ENCODE measurements at places on chromosomes 5 and 9.

DNA sequence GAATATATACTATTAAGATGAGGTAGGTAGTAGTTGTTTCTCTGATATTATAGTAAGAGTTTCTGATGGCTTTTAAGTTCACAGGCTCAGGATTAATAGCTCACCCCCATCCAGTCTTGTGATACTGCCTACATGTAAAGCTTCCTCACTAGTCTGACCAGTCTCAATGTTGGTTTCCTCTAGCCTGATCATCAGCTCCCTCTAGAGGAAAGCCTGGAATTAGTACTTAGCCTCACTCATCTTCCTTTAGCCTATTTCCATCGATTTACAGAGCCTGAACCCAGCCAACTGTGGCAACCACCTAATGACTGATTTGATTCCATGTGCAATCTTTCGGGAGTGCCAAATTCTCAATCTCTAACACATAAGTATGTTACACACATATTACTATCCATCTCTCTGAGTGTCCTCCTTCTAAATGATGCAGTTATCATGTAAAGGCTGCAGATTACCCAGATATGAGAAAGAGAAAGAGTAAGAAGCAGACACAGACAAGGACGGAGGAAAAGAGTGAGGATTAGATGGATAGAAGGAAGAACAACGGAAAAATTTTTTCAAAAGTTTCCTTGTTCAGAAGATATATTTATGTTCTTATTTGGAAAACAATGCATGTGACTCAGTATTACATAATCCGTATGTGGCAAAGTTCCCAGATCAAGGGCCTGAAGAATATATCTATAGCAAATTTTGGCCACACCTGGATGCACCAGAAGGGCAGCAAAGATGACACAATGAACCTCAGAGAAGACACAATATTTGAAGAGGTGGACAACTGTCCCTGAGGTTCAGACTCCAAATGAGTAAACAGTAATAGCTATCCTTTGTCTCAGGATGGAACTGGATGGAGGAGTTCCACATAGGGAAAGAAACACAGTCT, 333.7 kb downstream of the ELAVL2 start:
- DNase-seq, result peak; percentile 1

- no peak for DNase-seq
Observed at GRCh38 chr5:167217097-167217743, 1074.2 kb upstream of the WWC1 start.

DNA sequence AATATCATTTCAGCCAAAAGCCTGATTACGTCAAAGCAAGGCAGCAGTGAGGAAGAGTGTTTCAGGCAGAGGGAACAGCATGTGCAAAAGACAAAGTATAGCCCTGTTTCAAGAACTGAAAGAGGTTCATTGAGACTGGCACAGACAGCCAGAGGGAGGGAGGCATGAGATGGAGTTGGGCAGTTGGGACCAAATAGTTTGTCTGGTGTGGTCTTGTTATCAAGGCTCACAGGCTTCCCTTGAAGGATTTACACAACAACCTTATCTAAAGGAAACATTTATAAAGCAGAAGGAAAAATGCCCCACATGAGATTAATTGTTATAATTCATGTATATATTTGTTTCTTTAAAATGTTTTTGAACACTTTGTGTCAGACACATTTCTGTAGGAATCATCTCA, 253.3 kb downstream of the DMAC1 start:
- DNase-seq, result no peak

DNA sequence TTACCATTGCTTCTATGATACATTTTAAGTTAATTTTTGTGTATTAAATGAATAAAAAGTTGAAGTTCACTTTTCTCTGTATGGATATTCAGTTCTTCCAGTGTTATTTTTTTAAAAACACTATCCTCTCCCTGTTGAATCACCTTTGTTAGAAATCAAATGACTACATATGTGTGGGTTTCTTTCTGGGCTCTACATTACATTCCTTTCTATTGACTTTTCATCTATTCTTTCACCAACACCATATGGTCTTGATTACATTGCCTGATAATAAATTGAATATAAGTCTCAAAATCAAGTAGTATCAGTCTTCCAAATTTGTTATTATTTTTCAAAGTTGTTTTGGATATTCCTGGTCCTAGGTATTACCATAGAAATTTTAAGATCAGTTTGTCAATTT, 7.3 kb upstream of the RASEF start:
- DNase-seq, result no peak

- no peak for DNase-seq
Observed at GRCh38 chr5:133244242-133244641, 192.4 kb downstream of the HSPA4 start.

- DNase-seq, result no peak
Observed at GRCh38 chr5:174414315-174414710, 310.1 kb upstream of the MSX2 start.

DNA sequence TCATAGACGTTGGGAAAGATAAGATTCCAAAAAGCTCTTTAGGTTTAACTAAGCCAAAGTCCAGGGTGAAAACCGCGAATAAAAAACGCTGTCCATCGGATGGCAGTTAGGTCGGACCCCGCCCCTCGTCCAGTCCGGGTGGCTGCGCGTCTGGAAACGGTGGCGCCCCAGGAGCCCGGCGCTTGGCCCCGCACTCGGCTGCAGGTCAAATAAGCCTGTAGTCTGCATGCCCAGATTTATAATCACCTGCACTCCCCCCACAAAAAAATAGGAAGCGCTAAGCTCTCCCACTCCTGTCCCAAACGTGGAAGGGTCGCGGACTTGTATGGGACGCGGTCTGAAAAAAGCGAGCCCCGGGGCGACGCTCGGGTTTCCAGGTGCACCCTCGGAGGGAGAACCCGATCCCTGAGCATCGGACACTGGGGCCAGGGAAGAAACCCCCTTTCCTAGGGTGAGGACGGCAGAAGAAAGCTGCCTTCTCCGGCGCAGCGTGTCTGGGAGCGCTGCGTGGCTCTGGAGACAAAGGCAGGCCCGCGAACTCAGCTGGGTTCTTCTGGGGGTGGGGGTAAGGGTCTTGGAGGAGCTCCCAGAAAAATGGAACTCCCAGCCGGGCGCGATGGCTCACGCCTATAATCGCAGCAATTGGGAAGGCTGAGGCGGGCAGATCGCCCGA, 923 bp upstream of the ZBTB5 start:
- DNase-seq, result peak; percentile 64

- peak; percentile 84 for DNase-seq
Observed at GRCh38 chr5:73519531-73520283, 21.5 kb downstream of the BTF3 start.

DNA sequence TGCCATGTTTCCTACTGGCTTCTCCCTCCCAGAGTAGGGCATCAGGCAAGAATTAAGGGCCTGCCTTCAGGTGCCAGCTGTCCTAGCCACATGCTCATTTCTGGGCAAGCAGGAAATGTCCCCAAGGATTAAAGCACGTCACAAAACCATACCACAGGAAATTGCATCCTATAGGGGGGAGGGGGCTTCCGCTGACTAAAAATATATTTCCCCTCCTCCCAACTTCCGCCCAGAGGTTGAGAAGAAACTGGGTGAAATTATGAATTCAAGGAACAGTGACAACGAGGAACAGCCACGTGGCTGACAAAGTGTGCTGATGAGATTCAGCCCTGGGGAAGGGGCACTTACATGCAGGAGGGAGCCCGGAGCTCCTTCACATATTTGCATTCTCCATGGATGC, 4.1 kb downstream of the HBEGF start:
- DNase-seq, result peak; percentile 82

GRCh38 chr5:107549567-107549966, 121.2 kb downstream of the EFNA5 start:
- DNase-seq, result no peak

GRCh38 chr5:135462304-135462703, 10.2 kb upstream of the TIFAB start:
- peak; percentile 81 for DNase-seq

DNA sequence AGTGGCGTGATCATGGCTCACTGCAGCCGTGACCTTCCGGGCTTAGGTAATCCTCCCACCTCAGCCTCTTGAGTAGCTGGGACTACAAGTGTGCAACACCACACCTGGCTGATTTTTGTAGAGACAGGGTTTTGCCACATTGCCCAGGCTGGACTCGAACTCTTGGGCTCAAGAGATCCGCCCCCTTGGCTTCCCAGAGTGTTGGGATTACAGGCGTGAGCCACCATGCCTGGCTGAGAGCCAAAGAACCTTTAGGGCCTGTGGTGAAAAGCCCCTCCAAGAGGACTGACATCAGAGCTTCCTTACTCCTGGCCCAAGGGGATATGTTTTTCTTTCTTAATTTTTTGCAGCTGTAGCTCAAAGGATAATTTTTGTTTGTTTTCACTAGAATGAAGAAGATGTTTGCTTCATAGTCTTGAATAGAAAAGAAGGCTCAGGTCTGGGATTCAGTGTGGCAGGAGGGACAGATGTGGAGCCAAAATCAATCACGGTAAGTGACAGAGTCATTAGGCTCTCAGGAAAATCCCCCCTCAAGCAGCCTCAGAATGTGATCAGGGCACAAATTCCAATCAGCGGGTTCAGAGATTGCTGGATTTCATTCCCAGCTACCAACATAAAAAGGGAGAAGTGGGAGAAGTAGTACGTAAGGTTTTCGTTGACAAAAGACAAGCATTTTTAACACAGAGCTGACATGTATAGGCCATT, 77.1 kb downstream of the GOLPH3 start:
- DNase-seq, result no peak

DNA sequence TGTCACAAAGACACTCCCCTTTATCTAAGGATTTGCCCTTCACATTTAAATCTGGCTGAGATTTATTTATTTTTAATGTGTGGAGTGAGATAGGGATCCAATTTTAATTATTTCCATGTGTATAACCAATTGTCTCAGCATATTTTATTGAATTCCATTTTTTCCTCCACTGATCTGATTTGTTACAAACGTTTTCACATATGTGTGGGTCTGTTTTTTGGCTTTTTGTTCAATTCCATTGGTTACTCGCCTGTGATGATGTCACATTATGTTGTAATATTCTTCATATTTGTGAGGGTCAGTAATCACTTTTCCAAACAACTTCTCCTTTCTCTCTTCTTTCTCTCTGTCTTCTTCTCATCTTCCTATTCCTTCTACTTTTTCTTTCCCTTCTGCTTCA, 278.3 kb upstream of the RFX3 start:
- no peak for DNase-seq

DNA sequence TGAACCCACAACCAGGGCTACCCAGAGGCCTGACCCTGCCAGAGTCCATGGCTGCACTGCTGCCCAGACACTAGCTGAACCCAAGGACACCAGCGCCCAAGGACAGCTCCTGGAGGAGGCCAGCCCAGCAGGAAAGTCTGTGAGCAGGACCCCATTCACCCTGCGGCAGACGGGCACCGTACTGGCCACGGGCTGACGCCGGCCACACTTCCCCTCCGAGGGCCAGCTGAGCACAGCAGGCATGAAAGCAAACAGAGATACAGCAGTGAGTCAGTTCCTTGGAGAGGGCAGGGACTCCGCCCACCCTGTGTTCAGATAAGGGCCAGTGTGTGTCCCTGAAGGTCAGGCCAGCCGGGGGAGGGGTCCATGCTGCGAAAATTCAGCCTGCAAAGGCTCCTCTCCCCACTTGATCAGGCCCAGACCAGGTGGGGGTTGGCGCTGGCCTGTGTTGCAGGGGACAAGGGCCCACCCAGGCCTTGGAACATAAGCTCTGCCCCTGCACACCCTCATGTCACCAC, 3.2 kb downstream of the RNF208 start:
- peak; percentile 59 for DNase-seq

DNA sequence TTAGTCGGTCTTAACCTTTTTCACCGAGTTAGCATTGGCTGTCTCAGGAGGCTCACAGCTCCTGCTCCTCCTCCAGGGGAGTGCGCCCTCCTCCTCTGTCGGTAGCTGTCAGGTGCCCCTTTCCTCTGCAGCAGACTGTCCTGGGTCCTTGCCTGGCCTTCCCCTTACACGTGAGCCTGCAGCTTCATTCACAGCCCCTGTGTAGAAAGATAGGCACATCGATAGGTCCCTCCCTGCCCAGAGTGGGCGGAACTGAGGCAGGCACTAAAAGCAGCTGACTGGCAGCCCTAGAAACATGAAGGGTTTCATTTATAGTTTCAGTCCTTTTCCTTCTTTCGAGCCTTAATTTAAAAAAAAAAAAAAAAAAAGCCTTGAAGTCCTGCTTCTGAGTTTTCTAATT, 17.2 kb downstream of the TENT4A start:
- DNase-seq, result peak; percentile 62

GRCh38 chr5:93890657-93891056, 149.3 kb upstream of the POU5F2 start:
- no peak for DNase-seq

- DNase-seq, result no peak
Observed at GRCh38 chr5:51385216-51385615, 2.0 kb downstream of the ISL1 start.

- DNase-seq, result no peak
Observed at GRCh38 chr9:1285526-1285925, 235.4 kb downstream of the DMRT2 start.

DNA sequence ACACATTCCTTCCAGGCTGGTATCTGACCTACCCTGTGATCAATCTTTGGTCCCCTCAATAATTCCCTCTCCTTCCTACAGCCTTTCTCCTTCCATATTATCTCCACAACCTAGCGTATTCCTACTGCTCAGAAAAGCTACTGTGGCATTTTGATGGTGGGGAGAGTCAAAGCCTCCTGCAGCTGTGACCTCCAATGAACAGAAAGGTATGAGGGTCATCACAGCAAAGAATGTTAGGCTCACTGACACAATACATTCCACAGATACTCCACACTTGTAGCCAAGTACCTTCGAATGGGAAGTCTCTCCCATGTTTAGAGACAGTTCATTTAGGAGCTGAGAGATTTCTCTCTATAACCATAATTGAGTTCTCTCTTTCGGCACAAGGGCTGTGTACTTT, 5.9 kb downstream of the FBN2 start:
- no peak for DNase-seq

DNA sequence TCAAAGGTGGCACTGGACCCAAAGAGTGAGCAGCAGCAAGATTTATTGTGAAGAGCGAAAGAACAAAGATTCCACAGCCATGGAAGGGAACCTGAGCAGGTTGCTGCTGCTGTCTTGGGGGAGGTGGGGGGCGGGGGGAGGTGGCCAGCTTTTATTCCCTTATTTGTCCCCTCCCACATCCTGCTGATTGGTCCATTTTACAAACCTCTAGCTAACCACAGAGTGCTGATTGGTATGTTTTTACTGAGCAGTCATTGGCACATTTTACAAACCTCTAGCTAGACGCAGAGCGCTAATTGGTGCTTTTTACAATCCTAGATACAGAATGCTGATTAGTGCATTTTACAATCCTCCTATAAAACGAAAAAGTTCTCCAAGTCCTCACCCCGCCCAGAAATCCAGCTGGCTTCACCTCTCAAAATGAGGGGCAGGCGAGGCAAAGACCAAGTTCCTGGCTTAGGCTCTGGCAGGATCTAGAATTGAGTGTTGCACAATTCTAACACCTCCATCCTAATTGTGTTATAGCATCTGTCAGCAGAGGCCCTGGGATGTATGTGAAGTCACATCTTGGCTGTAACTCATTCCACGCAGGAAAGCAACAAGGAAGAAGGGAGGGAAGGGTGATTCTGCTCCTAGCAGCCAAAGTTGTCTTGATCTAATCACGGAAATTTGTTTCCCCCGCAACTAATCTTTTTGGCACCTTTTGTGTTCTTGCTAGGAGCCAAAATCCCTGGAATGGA, 34.3 kb downstream of the ROR2 start:
- DNase-seq, result no peak

Data from suppressor macrophage treated with lipopolysaccharide for 1 hour (primary cell).